ENCODE measurements at places on chromosomes 11 and 22.
A peak's percentile ranks its signal among the peaks of the same experiment; 100 is the strongest.

DNA sequence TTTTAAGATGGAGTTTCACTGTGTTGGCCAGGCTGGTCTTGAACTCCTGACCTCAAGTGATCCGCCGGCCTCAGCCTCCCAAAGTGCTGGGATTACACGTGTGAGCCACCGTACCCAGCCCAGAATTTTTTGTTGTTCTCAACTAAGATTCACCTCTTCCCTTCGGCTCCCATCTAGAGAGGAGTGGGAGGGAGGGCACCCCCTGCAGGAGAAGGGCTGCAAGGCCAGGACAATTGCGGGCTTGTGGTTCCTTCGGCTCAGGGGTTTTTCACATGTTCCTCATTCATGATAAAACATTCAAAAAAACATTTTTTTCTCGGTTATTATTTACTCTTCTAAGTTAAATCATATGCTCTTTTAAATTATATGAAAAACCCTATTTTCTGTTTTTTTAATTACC lies 201.1 kb upstream of the LRRC4C start:
- DNase-seq = no peak

DNA sequence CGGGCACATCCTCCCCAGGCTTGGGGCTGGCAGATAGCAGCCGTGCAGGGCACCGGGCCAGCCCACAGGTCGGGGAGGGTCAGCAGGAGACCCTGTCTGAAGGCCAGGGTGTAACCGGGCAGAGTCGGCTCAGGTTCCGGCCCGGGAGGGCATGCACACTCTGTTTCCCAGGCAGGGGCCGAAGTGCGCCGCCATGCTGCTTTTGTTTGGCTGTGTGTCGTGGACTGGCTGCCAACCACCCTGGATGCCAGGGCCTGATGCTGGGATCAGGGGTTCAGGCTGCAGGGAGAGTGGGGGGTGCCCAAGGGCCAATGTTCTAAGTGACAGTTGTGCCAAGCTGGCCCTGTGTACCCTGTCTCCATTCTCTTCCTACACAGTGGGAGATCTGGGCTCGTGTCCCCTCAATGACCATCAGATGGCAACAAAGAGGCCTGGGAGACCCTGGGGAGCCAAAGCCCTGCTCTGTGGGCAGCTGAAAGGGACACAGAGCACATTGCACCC lies 120.9 kb upstream of the B3GAT1 start:
- no peak for DNase-seq

- DNase-seq = no peak
Observed at GRCh38 chr22:22384267-22384666, 124.3 kb downstream of the ZNF280B start.

DNA sequence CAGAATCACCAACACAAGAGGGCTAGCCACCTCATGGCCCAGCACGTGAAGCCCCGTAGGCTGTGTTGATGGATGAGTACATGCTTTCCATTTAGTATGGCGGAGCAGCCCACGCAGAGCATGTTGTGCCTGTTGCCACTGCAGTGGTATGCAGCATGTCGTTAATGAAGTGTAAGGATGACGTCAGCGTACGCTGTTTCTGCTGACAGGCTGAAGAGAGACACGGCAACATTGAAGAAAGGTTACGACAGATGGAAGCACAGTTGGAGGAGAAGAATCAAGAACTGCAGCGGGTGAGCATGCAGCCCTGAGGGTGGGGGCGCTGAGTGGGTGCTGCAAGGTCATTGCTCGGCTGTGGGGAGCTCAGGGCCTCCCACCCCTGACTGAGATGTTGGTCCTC lies 62.8 kb downstream of the PPFIA1 start:
- DNase-seq = no peak

- no peak for DNase-seq
Observed at GRCh38 chr11:124934862-124935547, 842 bp downstream of the HEPACAM start.

DNA sequence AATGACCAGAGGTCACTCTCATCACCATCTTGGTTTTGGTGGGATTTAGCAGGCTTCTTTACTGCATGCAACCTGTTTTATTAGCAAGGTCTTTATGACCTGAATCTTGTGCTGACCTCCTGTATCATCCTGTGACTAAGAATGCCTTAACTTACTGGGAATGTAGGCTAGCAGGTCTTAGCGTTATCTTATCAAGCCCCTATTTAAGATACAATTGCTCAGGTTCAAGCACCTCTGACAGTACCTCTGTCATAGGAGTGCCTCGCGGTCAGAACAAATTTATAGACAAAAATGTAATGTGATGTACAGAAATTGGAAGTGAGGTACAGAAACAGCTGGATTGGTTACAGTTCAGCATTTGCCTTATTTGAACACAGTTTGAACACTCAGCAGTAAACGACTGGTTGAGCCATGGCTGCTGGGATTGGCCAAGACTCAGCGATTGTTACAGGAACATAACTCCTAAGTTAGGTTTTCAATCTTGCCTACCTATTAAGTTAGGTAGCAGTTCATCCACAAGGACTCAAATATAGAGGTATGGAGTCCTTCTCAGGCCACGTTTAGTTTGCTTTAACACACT lies 16.1 kb upstream of the TMEM123 start:
- DNase-seq = no peak

GRCh38 chr11:76760236-76760635 lies 22.9 kb upstream of the TSKU start:
- DNase-seq = no peak

DNA sequence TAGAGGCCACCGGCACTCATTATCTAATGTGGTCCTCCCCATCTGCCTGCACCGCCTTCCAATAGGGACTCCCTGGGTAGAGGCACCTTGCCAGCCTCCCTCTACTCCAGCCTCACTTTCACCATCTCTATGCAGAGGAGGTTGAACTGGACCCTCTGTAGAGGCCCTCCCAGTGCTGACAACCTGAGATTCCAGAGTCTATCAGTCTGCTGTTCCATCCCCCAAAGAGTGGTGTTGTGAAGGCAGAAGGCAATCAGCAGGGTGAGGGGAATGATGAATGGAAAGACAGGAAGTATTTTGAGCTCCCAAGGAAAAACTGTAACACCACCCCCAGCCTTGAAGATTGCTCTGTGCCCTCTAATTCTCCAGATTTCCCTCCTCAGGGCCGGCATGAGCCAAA lies 77.9 kb downstream of the THAP12 start:
- DNase-seq = no peak

- DNase-seq = no peak
Observed at GRCh38 chr22:18929459-18929858, 6.6 kb downstream of the PRODH start.

- DNase-seq = no peak
Observed at GRCh38 chr22:46262449-46263215, 511 bp downstream of the PKDREJ start.

DNA sequence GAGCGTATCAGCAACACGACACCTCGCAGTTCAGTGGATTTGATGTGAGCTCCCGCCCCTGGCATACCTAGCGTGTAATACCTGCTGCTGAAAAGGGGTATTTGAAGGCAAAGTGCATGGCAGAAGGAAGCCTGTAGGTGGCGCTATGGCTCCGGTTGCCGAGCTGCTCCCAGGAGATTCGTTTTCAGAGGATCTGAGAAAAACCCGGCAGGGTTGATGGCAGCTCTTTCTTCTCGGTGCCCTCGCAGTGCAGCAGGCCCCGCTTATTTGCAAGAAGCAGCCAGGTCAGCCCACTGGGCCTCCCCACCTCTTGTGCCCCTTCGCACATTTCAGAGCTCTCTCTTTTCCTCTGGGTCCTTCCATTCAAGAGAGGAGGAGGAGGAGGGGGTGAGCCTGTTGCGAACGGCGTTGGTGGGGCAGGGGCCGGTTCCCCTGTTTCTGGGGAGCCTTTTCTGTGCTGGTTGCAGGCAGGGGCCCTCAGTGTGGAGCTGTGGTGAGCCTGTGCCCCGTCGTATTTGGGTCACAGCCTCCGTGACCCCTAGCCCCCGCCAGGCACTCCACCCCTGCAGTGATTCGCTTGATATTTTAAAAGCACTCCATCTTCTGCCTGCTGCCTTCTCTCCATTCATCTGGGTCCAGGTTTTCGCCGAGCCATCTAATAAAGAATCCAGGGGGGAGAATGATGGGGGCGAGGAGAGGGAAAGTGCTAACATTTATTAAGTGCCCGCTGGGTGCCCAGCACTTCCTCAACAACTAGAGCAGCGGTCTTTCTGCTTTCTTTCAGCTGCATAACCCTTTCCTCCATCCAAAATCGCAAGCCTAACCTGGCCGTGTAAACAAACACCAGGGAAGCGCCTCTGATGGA lies 85.3 kb upstream of the SYT13 start:
- DNase-seq = peak; percentile 56

DNA sequence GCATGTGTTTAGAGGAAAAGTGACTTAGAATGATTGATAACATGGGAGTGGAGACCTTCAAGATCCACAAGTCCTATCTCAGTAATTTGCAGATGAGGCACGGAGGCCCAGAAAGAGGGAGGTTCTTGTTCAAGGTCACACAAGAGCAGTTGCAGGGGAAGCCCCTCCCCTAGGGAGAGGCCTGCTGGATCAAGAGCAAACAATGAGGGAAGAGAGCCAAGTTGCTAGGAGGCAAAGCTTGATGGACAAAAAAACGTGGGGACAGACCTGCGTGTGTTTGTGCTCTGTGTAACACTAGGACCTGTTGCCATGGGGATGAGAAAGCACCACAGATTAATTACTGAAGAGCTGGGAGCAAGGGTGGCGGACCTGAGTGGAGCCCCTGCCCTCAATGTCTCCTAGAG lies 6.4 kb upstream of the MFRP start:
- DNase-seq = no peak

DNA sequence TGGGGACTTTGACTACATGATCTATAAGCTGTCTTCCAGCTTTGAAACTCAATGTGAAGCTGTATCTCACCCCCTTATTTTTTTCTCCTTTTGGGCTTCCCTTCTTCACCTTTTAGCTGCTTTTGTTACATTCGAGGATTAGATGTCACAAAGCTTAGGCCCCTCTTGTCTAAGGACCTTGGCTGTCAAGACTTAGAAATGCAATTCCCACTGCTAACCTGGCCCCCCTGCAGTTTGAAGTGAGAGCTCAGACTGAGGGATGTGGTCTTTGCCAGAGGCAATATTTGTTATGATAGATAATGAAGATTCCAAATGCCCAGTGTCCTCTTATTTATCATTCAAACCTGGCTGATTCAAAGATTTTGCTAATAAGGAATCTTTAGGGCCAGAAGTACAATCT lies 128.3 kb downstream of the ARL14EP start:
- no peak for DNase-seq

GRCh38 chr11:117058761-117059261 lies 39.4 kb downstream of the SIK3 start:
- DNase-seq = no peak

DNA sequence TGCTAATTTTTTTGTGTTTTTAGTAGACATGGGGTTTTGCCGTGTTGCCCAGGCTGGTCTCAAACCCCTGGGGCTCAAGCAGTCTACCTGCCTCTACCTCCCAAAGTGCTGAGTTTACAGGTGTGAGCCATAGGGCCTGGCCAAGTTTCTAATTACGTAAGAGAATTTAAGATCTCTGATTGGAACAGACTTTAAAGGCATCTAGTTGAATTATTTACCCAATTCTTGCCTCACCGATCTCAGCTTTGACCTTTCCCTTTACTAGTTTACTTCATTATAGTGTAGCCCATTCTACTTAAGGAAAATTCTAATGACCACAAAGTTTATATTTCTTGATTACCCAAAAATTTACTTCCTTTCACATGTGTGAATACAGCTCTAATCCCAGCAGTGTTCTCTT lies 81.6 kb downstream of the YAP1 start:
- DNase-seq = no peak
